Kidney capillary endothelial cell (primary cell): ENCODE measurements at places on chromosomes 1 and 21.

DNA sequence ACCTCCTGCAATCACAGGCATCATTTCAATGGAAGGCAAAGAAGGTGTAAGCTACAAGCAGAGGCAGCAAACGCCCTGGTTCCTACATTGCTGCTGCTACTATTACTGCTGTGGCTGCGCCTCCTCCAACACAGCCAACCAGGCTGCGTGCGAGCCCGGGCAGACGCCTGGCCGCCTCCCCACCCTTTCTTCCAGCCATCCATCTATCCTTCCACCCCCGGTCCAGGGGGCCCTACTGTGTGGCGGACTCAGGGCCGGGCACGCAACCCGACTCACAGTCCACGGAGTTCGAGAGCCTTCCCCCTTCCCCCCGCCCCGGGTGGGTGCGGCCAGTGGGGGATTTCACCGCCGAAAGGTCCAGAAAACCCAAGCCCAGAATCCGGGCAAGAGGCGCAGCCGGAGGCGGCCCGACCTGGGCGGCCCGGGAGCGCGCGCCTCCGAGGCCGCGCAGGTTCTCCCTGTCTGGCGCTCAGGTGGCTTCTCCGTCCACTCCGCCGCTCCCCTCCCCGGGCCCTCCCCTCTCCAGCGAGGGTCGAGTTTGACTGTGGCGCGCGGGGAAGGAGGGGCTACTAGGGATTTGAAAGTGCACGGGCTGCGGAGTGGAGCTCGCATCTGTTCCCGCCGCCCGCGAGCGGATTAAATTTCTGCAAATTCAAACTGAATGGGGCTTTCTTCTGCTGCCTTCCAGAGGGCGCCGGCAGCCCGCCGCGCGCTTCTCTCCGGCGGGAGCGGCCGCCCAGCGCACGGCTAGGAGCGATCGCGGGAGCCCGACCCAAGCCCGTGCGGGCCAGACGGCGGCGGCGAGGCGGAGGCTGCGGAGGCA lies at the start of gene HUNK:
Gene HUNK, plus strand, starts transcription at position 569 of the 823 bp plus-strand sequence. CDS start 655 bp downstream, outside the sequence.
- DNase-seq: no peak

GRCh38 chr1:27357281-27358037 lies 9.3 kb downstream of the MAP3K6 start:
- peak; percentile 55 for DNase-seq

DNA sequence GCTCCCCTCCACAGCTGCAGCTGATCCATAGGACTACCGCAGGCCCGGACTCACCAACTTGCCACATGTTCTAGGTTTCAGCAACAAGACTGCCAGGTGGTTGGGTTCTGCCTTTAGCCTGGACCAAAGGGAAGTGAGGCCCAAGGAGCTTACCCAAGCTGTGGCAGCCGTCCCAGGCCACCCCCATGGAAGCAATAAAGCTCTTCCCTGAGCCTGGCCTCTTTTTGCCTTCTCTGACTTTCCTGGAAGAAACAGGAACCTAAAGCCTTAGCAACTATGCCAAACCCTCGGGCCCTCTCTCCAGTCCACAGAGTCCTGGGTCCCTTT lies 2.7 kb upstream of the ARTN start:
- DNase-seq: no peak

DNA sequence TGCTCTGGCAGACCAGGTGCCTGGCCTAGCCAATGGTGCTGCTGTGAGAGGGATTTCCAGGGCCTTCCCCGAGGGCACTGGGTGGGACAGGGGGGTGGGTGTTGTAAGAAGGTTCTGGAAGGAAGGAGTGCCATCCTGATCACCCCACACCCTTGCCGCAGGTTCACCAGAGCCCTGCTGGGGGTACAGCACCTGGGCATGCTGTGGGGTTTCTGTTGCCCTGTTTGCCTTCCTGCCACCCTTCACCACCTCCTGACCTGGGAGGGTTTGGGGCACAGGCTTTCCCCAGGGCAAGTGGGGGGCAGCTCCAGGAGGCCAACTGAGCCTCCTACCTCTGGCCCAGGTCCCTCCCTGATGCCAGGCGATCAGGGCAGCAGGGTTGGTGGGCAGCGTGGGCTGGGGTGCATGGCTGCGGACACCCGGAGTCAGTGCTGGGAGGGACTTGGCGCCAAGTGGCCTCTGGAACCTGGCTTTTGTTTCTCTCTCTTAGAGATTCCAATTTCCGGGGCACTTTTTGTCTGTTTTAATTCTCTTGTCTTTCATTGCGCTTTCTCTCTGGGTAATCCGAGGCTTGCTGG lies 318.8 kb downstream of the PTPRU start:
- no peak for DNase-seq

DNA sequence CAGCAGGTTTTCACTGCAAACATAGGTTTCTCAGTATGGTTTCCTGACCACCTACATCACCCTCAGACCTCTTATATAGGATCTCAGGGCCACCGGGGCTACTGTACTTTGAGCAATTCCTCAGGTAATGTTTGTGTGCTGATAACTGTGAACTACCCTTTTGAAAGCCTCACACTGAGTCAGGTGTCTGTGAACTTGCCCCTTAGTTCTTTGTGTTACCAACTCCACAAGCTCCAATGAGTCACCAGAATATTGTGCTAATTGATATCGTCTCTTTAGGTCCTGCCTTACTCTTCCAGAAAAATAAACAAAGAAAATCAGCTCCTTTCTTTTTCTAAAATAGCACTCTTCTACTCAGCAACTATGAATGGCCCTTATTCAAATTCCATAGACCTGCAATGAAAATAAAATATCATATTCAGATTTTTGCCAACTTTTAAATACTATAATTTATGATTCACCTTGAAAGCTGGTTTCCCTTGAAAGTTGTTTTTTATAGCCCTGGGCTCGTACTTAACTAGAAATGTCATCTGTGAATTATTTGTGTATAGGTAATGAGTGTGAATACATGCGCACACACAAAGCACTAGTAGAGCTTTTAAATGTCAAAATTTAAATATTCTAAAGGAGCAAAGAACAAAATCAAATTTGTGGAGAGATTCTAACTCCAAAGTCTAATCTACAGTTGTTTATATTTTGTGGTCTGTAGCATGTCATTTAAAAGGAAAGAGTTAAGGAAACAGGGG lies 88.1 kb upstream of the WARS2 start:
- DNase-seq: no peak

- no peak for DNase-seq
Measured at GRCh38 chr1:192913683-192914082, 104.8 kb downstream of the RGS2 start.

- DNase-seq: no peak
Measured at GRCh38 chr1:155809088-155809487, 47.9 kb downstream of the GON4L start.
